ENCODE measurements at places on chromosomes 2 and 18. TPM values are rescaled to one million over a fixed set of nuclear protein-coding genes. Genes with fewer than 3 reads are reported as not detected.

DNA sequence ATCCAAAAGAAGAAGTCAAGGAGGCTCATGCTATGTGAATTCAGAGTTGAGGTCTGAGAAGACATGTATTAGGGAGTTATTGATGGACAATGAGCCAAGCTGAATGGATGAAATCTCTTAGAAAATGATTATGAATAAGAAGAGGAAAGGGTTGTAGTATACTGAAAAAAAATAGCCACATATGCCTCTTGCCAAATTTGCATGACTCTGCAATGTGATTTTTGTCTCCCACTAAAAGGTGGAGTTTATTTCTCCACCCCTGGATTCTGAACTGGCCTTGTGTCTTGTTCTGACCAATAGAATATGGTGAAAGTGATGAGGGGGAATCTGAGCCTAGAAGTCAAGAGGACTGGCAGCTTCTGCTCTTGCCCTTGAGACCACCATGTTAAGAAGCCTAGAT is 8.6 kb upstream of the ERICH2 start:
- no peak overlapping the region for H3K4me3 ChIP-seq
- no peaks in the 10 kb centered on the region for H3K36me3 ChIP-seq
- DNase-seq = no peak
- no peaks in the 10 kb centered on the region for H3K4me1 ChIP-seq
- no peaks in the 10 kb centered on the region for H3K27me3 ChIP-seq

DNA sequence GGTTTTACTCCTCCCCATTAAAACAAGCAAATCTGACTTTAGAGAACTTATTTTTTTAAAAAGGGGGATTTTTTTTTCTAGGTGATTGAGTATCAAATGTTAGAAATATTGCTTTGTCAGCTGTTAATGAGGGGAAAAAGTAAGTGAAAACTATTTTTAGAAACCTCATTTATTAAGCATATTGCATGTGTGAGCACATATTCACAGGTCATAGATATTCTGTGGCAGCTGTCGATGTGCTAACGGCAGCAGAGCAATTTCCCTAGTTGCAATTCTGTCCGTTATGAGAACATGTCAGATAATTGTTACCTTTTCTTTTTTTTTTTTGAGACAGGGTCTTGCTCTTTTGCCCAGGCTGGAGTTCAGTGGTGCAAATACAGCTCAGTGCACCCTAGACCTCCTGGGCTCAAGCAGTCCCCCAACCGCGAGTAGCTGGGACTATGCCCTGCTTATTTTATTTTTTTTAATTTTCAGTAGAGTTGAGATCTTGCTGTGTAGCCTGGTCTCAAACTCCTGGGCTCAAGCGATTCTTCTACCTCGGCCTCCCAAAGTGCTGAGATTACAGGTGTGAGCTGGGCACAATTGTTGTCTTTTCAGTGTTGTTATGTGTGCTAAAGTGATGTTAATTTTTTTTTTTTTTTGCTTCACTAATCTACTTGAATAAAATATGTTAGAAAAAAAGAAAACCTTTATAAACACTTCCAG is 69.8 kb downstream of the MTA3 start:
- H3K36me3 ChIP-seq = no peaks in the 10 kb centered on the region
- no peak overlapping the region for H3K4me3 ChIP-seq
- no peak overlapping the region for H3K27ac ChIP-seq
- no peaks in the 10 kb centered on the region for H3K4me1 ChIP-seq

DNA sequence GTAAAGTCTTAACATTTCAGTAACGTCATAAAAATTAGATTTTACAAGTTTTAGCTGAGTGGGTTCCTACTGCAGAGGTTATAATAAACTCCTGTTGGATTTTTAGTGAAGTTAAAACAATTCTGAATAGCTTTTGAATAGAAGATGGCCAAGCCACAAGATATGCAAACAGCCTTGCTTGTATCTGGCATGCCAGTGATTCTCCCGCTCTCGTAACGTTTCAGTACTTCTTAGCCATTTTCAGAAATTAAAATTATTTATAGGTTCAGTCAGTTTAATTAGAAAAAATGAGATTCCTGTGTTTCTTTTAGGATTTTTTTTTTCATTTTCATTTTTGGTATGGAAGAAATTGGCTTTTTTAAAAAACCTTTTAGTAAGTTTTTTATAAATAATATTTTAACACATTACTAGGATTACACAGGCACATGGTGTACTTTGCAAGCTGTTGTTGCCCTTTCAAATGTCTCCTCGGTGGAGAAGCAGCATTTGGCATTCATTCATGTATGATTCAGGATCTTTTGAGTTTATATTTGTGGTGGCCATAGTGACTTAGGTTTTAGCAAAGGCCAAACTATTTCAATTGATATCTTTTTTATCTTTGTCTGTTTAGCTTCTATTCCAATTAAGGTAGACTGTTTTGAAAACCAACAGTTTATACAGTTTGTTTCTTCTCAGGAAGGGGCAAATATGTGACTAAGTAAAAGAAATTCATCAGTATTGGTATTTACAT is 30.6 kb upstream of the RND3 start:
- no peaks in the 10 kb centered on the region for H3K4me1 ChIP-seq
- H3K27ac ChIP-seq = no peak overlapping the region
- no peak overlapping the region for H3K4me3 ChIP-seq
- H3K27me3 ChIP-seq = no peaks in the 10 kb centered on the region
- no peaks in the 10 kb centered on the region for H3K36me3 ChIP-seq

DNA sequence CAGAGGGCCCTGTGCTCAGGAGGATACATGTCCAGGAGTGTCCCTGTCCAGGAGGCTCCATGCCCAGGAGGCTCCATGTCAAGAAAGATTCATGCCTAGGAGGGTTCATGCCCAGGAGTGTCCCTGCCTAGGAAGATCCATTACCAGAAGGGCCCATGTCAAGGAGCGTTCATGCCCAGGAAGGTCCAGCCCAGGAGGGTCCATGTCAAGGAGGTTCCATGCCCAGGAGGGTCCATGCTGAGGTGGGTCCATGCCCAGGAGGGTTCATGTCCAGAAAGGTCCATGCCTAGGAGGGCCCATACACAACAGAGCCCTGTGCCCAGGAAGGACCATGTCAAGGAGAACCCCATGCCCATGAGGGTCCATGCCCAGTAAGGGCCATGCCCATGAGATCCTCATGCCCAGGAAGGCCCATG is 7.0 kb downstream of the GPR35 start:
- no peak overlapping the region for H3K27ac ChIP-seq
- no peaks in the 10 kb centered on the region for H3K36me3 ChIP-seq
- no peak for DNase-seq
- no peak overlapping the region for H3K4me3 ChIP-seq

DNA sequence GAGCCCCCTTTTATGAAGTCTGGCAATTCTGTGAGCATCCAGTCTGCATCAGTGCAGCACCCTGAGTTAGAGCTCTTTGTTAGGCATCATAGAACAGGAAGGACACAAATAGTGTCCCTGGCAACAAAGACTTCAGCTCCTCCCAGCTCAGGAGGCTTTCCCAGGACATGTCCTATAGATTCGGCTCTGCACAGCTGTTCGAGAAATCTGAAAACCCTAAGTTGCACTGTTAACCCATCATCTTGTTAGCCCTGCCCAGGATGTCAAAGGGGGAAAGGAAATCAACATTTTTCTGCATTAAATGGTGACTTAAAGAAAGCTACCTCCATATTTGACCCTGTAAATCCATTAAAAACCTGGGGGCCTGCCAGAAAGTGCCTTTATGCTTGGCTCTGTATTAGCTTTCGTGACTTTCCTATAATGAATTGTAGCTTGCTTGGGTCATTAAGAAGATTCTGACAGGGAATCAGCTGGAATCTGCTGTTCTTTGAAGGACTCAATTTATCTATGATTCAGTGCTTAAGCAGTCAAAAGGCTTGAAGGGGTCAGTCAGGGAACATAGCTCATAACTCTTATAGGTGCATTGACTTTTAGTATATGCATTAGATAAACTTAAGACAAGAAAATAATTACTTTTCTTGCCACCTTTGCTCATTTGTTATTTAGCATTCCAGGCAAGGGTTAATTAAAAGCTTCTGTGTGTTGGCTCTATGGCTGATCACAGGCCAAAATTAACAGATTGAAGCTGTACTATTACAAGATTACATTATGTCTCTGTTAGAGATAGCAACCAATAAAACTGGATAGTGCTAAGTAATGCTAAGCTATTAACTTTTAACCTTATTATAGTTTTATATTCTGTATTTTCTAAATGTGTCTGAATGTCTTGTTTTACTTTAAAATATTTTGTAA is 20.6 kb downstream of the ERMN start:
- H3K4me1 ChIP-seq = no peaks in the 10 kb centered on the region
- no peak overlapping the region for H3K27ac ChIP-seq
- DNase-seq = no peak
- no peak overlapping the region for H3K4me3 ChIP-seq
- no peaks in the 10 kb centered on the region for H3K36me3 ChIP-seq
- H3K27me3 ChIP-seq = no peaks in the 10 kb centered on the region

DNA sequence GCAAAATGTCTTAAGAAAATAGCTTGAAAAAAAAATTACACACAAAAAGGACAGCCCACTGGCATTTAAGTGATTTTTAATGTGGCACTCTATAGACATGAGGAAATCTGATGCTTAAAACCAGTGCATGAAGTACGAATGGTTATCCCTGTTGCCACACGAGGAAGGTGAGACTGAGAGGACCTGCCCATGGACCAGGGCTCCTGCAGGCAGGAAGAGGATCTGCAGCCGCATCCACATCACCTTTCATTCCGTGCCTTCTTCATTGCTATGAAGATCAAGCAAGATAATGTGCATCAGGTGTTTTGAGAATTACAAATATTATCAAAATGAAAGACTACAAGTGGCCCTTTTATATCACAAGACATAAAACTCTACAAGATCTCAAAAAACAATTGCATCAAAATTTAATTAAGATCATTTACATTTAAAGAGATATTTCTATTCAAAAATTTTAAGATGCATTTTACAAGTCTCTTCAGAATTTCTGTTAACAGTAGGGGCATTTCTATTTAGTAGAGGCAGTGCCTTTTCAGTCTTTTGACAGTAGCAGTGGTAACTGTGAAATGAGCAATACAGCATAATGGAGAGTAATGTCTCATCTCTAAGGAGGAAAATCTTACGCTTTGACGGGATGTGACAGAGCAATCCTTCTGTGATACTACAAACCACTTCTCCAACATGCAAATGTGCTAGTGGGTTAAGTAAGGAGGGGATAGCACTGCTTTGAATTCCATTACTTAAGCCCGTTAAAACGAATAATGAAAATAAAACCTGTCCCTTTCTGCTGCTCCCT is 83.4 kb downstream of the SLC5A7 start:
- no peak for DNase-seq
- H3K27ac ChIP-seq = no peak overlapping the region
- H3K4me3 ChIP-seq = no peak overlapping the region

- no peaks in the 10 kb centered on the region for H3K27me3 ChIP-seq
- H3K4me3 ChIP-seq = no peak overlapping the region
- peak overlapping the region; percentile 1 for H3K27ac ChIP-seq
- no peak for DNase-seq
Observed at GRCh38 chr2:120567128-120567527, 168.5 kb upstream of the GLI2 start.

GRCh38 chr2:122007577-122007976 is 252.1 kb downstream of the TSN start:
- H3K36me3 ChIP-seq = no peaks in the 10 kb centered on the region
- H3K27ac ChIP-seq = no peak overlapping the region
- DNase-seq = no peak
- no peaks in the 10 kb centered on the region for H3K4me1 ChIP-seq

DNA sequence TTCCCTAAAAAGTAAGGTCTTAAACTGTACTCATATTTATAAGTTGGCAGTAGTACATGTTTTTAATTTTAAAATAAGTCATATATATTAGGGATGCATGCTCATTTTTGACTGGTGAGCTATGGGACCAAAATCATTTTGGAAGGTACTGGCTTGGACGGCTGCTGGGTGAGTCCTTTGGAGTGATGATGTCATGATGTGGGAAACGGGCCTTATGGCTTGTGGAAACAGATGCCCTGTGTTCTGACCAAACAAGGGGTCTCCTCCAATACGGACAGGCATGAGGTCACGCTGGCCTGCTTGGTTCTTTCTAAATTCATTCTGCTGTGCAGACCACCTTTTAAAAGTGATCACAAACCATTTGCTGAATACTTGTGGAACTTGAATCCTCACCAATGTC is 109.2 kb upstream of the MGAT5 start:
- no peaks in the 10 kb centered on the region for H3K27me3 ChIP-seq
- no peak overlapping the region for H3K4me3 ChIP-seq
- no peaks in the 10 kb centered on the region for H3K36me3 ChIP-seq

- H3K27me3 ChIP-seq = no peaks in the 10 kb centered on the region
- no peak overlapping the region for H3K4me3 ChIP-seq
- no peak overlapping the region for H3K27ac ChIP-seq
- no peak for DNase-seq
Observed at GRCh38 chr2:162071001-162071400, 3.0 kb downstream of the DPP4 start.

- no peaks in the 10 kb centered on the region for H3K27me3 ChIP-seq
- DNase-seq = no peak
- H3K27ac ChIP-seq = no peak overlapping the region
- no peak overlapping the region for H3K4me3 ChIP-seq
- no peaks in the 10 kb centered on the region for H3K36me3 ChIP-seq
- no peaks in the 10 kb centered on the region for H3K4me1 ChIP-seq
Observed at GRCh38 chr2:62687636-62688035, 17.9 kb upstream of the EHBP1 start.

GRCh38 chr2:139613264-139613663 is 833.1 kb upstream of the NXPH2 start:
- no peak for DNase-seq
- no peaks in the 10 kb centered on the region for H3K27me3 ChIP-seq
- H3K4me1 ChIP-seq = no peaks in the 10 kb centered on the region
- no peak overlapping the region for H3K4me3 ChIP-seq
- no peaks in the 10 kb centered on the region for H3K36me3 ChIP-seq
- no peak overlapping the region for H3K27ac ChIP-seq

DNA sequence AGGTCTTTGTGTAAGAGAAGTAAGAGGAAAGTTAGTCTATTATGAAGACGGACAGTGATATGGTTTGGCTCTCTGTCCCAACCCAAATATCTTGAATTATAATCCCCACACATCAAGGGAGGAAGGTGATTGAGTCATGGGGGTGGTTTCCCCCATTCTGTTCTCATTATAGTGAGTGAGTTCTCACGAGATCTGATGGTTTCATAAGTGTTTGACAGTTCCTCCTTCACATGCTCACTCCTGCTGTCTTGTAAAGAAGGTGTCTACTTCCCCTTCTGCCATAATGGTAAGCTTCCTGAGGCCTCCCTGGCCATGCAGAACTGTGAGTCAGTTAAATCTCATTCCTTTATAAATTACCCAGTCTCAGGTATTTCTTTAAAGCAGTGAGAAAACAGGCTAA is 67.6 kb downstream of the NEURL3 start:
- H3K27me3 ChIP-seq = no peaks in the 10 kb centered on the region
- H3K27ac ChIP-seq = no peak overlapping the region
- no peaks in the 10 kb centered on the region for H3K36me3 ChIP-seq

Gene CCDC141
- total RNA-seq = 2.0 TPM

Gene PTPRN
- not detected for total RNA-seq

Gene SERPINB3
- 0.21 TPM for total RNA-seq

Gene SLC9A4
- total RNA-seq = not detected

Gene DYNAP
- total RNA-seq = not detected

Gene WDCP
- total RNA-seq = 1.9 TPM

Gene RGPD4
- not detected for total RNA-seq

Gene NEB
- 0.53 TPM for total RNA-seq

Gene COPS8
- 16.4 TPM for total RNA-seq

Gene ESPNL
- total RNA-seq = not detected

All from ascending aorta (tissue), 2 donors.